ENCODE measurements at places on chromosomes 12 and 14.

GRCh38 chr12:89225401-89225800, 126.9 kb downstream of the DUSP6 start:
- peak; percentile 25 for DNase-seq

DNA sequence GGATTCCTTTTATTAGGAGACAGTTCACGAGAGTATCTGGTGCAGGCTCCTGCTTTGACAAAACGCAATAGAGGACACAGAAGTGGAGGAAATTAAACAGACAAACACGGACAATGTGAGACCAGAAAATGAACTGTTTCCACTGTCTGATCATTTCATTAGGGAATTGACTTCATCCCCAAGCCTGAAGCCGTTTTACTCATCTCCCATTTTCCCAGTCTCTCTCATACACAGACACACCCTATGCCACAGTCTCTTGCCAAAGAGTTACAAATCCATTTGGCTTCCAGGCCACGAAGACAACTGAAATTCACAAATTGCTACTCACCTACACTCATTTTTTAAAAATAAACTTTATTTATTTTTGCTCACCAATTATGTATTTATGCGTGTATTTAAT, 1087.8 kb upstream of the TMEM132C start:
- DNase-seq = no peak

- no peak for DNase-seq
Observed at GRCh38 chr14:88327497-88327896, 4.4 kb upstream of the KCNK10 start.

- no peak for DNase-seq
Observed at GRCh38 chr14:77616133-77616453, 344 bp downstream of the SPTLC2 start.

GRCh38 chr14:85016496-85016895, 513.4 kb upstream of the FLRT2 start:
- no peak for DNase-seq

DNA sequence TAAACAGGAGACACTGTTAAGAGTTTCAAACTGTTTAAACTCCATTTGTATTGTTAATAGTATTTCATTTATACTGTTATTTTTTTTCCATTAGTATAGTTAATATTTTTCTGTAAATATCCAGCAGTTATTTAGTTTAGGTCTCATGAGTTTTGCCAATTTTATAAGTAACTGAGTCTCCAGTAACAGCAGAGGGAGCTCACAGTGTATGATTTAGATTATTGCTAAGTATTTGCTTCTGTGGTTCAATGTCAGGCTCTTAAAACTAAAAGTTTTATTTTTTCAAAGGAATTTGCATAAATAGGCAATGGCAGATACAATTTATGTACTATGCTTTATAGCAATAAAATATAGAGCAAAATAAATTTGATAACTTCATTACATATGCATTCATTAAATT, 209.7 kb downstream of the ATXN7L3B start:
- DNase-seq = no peak

DNA sequence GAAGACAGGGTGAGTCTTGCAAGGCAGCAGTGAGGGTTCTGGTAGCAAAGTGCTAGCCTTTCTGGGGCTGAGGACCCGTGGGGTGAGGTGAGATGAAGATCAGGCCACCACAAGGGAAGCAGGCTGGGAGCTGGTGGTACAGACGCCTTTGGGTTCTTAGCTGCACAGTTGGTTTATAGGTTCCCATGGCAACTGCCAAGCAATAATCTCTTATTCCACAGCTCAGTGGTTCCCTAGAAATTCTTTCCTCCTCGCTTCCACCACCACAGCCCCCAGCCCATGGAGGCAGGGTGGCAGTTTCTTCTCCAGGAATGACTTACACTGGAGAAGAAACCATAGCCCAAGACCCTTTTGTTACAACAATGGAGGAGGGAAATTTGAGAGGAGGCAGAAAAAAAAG, 82.1 kb downstream of the CMKLR1 start:
- DNase-seq = no peak

- no peak for DNase-seq
Observed at GRCh38 chr12:49897276-49897675, 6.4 kb downstream of the FAIM2 start.

GRCh38 chr14:94051115-94051514, 25.0 kb downstream of the OTUB2 start:
- DNase-seq = no peak

DNA sequence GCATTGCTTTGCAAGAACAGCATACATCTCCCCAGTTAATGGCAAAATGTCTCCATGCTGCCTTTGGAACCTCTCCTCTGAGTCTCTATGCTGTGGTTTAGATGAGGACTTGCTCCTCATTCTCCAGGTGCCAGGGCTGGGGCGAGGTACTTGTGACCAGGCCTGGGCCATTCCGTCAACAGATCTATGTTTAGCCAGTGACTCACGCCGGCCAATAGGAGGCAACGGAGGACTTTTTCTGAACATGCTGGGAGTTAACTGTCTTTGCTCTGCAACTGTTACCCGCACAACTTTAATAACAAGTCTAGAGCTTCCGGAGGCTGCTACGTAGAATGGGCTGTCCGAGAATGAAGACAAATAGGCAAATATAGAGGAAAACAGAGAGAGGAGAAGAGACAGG, 214.2 kb downstream of the GLT1D1 start:
- DNase-seq = peak; percentile 34

- no peak for DNase-seq
Observed at GRCh38 chr12:91142221-91142631, 30.9 kb upstream of the LUM start.

GRCh38 chr12:112513471-112513870, 94.7 kb downstream of the PTPN11 start:
- DNase-seq = no peak

GRCh38 chr12:89138048-89138852, 214.1 kb downstream of the DUSP6 start:
- DNase-seq = no peak

DNA sequence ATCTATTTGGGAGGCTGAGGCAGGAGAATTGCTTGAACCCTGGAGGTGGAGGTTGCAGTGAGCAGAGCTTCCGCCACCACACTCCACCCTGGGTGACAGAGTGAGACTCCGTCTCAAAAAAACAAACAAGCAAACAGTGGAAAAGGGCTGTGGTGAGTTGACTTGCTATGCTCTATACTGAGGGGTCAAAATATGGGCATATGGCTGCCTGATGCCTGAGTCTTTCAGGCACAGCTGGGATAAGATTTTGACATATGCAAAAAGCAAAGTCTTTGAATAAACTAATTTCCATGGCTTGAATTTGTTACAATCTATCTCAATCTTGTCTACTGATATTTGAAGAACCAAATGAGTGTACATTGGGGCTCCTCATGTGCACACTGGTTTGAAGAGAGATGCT, 40.4 kb upstream of the BICD1 start:
- no peak for DNase-seq

DNA sequence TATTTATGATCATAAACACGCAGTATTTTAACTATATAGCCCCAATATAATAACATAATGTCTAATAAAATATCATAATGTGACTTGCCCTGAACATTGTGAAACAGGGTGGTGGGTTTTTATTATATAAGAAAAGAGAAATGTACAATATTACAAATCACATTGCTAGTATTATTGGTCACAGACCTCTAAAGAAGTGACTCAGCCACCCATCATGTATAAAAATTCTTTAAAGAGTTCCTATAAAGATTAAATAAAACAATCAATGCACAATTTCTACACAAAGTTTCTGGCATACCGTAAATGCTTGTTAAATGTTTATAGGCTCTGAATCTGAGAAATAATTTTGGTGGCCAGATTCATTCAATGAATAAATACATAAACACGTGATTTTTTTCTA, 28.9 kb downstream of the ABCC9 start:
- DNase-seq = no peak

- DNase-seq = no peak
Observed at GRCh38 chr12:119306593-119306992, 27.9 kb upstream of the CCDC60 start.

- DNase-seq = no peak
Observed at GRCh38 chr12:55132816-55133215, 6.6 kb downstream of the OR9K2 start.

- DNase-seq = no peak
Observed at GRCh38 chr12:80299976-80300375, 144.1 kb upstream of the PTPRQ start.

- no peak for DNase-seq
Observed at GRCh38 chr14:100614803-100615202, 27.6 kb upstream of the BEGAIN start.

- no peak for DNase-seq
Observed at GRCh38 chr12:38931461-38931860, 26.1 kb upstream of the CPNE8 start.

GRCh38 chr12:115267891-115268290, 583.9 kb upstream of the TBX3 start:
- DNase-seq = no peak

- DNase-seq = no peak
Observed at GRCh38 chr12:80857311-80857710, 80.4 kb downstream of the LIN7A start.

DNA sequence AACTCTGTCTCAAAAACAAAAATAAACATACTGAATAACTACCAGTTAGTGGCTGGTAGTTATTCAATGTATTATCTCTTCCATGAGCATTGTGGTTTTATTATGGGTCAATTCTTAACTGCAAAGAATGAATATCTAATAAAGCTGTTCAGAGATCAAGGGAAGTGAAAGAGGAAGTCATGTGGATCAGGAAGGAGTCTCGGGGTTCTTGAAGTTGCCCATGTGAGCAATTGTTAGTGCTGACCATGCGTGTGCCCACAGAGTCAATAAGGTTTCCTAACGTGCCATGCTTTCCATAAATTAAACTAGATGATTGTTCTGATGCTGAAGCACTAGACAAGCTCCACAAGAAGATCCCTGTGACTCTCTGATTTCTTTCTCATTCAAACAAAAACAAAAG, 136.5 kb upstream of the CPSF6 start:
- DNase-seq = no peak

DNA sequence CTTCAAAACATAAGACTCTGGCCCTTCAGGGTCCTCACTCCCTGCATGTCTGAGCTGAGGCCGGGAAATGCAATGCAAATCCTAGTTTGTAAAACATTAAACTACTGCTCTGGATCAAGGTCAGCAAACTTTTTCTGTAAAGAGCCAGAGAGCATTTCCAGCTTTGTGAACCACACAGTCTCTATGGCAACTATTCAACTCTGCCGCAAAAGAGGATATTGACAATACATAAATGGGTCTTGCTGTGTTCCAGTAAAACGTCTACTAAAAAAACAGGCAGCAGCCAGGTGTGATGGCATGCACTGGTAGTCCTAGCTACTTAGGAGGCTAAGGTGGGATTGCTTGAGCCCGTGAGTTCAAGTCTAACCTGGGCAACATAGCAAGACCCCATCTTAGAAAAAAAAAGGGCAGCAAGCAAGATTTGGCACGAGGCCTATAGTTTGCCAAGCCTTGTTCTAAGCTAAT, 22.3 kb downstream of the DDX24 start:
- DNase-seq = no peak

- DNase-seq = no peak
Observed at GRCh38 chr12:49900371-49900770, 3.3 kb downstream of the FAIM2 start.

- DNase-seq = no peak
Observed at GRCh38 chr14:89269404-89269803, 147.6 kb downstream of the FOXN3 start.

GRCh38 chr14:95011445-95012006, 145.8 kb downstream of the DICER1 start:
- no peak for DNase-seq

GRCh38 chr12:55686366-55687010, 21.2 kb downstream of the ITGA7 start:
- DNase-seq = no peak

GRCh38 chr14:95025941-95026340, 131.4 kb downstream of the DICER1 start:
- DNase-seq = no peak

GRCh38 chr14:29895591-29896083, 32.0 kb downstream of the PRKD1 start:
- no peak for DNase-seq

DNA sequence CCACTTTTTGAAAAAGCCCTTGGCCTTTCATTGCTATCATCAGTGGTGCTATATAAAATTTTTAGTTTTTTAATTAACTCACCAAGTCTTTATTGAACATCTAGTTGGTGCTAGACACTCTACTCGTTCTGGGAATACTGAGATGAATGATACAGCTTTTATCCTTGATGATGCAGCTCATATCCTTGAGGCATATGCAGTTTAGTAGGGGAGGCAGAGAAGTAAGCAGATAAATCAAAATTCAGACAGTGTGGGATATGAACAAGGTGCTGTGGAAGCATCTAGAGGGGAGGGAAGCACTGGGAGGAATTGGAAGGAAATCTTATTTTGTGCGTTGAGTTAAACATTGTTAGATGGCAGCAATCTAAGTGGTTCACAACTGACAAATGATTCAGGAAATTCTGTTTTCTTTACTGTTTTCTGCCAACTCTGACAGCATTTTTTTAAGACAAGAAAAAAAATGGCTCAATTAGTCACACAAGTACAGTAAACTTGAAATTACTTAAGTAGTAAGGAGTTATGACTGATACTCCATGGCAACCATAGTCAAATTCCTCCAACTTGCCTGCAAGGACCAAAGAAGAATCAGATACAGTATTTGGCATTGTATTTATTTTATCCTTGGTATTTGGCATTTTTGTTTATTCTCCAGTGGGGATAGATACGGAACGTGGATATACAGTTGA, 119.2 kb downstream of the TMTC2 start:
- DNase-seq = no peak

- DNase-seq = no peak
Observed at GRCh38 chr14:50822501-50823042, 8.4 kb downstream of the NIN start.

DNA sequence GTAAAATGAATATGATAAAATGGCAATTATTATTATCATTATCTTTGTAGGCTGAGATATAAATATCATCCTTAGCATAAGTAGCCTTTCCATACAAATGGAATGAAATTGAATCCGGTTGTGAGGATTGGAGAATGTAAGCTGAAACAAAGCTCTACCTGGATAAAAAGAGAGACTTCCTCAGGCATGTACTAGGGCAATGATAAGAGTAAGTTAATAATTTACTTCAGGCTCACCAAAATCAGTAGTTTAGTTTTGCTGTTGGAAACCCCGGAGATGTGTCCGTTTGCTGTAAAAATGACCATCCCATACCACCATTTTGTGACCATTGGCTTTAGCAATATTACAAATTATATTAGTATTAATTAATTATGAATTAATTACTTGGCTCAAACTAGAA, 96.3 kb downstream of the C12orf75 start:
- DNase-seq = no peak

DNA sequence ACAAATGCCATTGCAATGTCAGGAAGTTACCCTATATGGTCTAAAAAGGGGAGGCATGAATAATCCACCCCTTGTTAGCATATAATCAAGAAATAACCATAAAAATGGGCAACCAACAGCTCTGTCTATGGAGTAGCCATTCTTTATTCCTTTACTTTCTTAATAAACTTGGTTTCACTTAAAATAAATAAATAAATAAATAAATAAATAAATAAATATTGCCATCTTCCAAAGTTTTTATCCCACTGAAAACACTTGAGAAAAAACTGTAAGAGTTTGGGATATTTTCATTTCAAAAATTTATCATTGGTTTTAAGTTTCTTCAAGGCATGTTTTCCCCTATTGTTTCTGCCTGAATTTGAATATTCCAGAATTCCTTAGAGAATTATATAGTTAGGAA, 89.8 kb downstream of the SYT10 start:
- no peak for DNase-seq

All from NCI-H187 treated with DMSO at 0.1 percent for 48 hours (cell line).